ENCODE measurements at places on chromosomes 7 and 10.

GRCh38 chr7:110595694-110596093, 495.2 kb upstream of the LRRN3 start:
- no peak for DNase-seq

DNA sequence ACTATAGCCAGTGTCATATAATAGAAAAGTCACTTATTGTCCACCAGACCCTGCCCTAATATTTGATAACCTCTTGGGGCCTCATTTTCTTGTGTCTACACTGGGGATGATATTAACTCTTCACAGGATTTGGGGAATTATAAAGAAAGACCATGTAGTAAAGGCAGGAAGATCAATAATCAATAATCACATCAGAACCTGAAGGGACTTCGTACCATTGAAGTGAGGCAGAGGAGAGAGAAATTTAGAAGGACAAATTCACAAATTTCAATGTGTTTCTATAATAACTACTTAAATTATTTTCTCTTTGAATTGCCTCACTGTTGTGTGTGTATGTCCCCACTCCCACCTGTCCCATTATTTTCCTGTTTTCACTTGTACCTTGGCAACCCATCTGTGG, 10.7 kb upstream of the SGMS1 start:
- DNase-seq, result no peak

GRCh38 chr10:100485366-100485765, 22.6 kb downstream of the WNT8B start:
- no peak for DNase-seq

- no peak for DNase-seq
Observed at GRCh38 chr10:8898745-8899330, 844.4 kb downstream of the GATA3 start.

DNA sequence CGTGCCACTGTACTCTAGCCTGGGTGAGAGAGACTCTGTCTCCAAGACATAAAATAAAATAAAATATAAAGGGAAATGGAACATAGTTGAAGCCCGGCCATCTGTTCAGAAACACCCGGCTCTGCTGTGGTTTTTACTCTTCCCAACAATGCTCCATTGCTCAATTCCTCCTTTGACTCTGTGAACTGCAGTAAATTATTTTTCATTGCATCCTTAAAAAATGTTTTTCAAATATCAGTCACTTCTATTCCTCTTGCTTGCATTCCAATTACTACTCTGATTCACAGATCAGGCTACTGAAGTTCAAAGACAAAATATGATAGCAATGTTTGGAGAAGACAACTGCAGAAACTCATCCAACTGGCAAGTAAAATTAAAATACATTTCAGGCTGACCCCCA, 983.0 kb downstream of the SORCS1 start:
- DNase-seq, result no peak

DNA sequence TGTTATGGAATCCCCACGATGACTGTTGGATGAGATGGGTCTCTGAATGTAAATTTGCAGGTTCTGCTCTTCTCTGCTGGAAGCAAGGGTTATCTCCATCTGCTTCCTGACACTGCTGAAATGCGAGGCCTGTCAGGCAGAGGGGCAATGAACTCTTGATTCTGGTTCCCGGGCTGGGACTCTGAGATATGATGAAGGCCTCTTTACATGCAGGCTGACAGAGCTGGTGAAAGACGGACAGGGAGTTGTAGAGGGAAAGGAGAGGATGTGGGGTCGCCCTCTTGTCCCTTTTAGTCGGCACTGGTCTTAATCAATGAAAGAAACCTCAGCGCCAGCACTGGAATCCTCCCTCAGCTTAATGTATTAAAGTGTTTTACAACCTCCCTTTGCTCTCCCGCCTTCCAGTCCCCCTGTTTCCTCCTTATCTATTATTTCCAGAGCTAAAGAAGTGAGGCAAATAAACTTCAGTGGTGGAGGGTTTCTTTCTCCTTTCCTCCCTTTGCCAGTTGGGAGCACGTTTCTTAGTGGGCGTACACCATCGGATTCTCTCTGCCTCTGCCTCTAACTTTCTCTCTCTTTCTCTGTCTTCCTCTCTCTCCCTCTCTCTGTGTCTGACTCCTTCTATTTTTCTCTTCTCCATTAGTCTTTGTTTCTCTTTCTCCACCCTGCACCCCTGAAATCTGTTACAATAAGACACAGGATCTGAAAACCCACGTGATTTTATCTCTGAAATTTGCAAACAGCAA, 145.6 kb downstream of the BAMBI start:
- no peak for DNase-seq

- no peak for DNase-seq
Observed at GRCh38 chr7:135800560-135800959, 51.9 kb upstream of the FAM180A start.

All from activated T-helper 2 cell treated with anti-CD3 and anti-CD28 coated beads, Interferon-gamma antibody, Interleukin-2, Interleukin-4, amounts not matched to agents 10 μg/mL and 5 μg/mL and 100 μg/mL, durations not matched to agents 14 hours and 24 hours and 36 hours (primary cell).